ENCODE measurements at places on chromosomes 3 and 15. TPM values are rescaled to one million over a fixed set of nuclear protein-coding genes. Genes with fewer than 3 reads are reported as not detected.

DNAH12 gene
- not detected for total RNA-seq

DNA sequence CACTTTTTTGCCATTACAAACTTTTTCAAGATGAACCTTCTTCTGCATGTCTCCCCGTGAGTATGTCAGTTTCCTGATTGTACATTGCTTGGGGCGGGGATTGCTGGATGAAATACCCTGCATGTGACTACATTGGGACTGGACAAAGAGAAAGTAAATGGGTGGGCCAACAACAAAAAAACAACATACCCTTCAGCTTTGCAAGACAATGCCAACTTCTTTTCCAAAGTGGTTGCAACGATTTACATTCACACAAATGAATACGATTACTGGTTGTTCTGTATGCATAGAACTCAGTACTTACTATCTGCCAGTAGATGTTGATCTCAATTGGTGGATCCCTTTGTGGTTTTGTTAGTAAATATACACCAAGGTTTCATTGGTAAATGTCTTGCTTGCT lies 908.4 kb downstream of the AGBL1 start:
- no peaks in the 10 kb centered on the region for H3K36me3 ChIP-seq
- no peak overlapping the region for H3K4me3 ChIP-seq
- H3K27me3 ChIP-seq = no peaks in the 10 kb centered on the region
- H3K27ac ChIP-seq = no peak overlapping the region
- no peak for DNase-seq

GRCh38 chr3:177733936-177734335 lies 536.7 kb upstream of the TBL1XR1 start:
- no peak overlapping the region for H3K27ac ChIP-seq
- peaks cover 9% of the 10 kb centered on the region for H3K4me1 ChIP-seq
- no peaks in the 10 kb centered on the region for H3K27me3 ChIP-seq
- H3K4me3 ChIP-seq = no peak overlapping the region

- H3K4me3 ChIP-seq = no peak overlapping the region
- no peaks in the 10 kb centered on the region for H3K36me3 ChIP-seq
- H3K27me3 ChIP-seq = no peaks in the 10 kb centered on the region
- no peaks in the 10 kb centered on the region for H3K4me1 ChIP-seq
Observed at GRCh38 chr3:9508781-9509180, 44.8 kb downstream of the LHFPL4 start.

SLC6A20 gene
- total RNA-seq = 0.09 TPM

CTXND1 gene
- not detected for total RNA-seq

CLDN11 gene
- total RNA-seq = 2.4 TPM

DNA sequence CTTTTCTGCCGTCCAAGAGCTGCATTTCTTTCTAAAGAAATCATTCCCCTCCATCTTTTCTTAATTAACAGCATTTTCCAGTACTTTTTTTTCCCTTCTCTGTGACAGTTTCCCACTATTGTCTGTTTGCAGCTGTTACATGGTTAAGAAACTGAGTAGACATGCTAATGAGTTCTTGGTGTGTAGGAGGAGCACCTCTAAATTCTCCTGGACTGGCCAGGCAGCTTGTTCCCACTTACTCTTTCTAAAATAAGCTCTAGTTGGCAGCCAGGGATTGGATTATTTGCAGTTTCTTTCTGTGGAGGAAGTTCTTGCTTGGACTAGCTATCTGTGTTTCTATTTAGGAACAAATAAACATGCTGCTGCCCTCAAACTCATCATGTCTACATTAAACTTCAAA lies 235.1 kb upstream of the GAP43 start:
- no peak for DNase-seq
- H3K27me3 ChIP-seq = no peaks in the 10 kb centered on the region
- no peaks in the 10 kb centered on the region for H3K36me3 ChIP-seq
- H3K27ac ChIP-seq = no peak overlapping the region
- H3K4me1 ChIP-seq = peaks cover 6% of the 10 kb centered on the region
- no peak overlapping the region for H3K4me3 ChIP-seq

DNA sequence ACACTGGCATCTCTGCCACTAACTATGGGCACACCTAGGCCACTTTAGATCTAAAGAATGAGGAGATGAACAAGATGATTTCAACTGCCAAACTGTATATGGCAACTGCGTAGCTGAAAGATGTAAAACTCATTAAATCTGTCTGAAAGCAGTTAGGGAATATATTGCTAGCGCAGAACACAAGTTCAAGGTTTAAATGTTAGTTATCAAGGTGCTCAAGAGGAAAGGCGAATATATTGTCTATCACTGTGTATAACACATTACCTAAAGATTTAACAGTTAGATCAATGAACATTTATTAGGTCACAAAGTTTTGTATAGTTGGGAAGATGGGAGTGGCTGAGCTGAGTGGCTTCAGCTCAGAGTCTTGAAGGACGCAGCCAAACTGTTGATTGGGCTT lies 33.9 kb upstream of the PSMD6 start:
- H3K4me1 ChIP-seq = no peaks in the 10 kb centered on the region
- no peaks in the 10 kb centered on the region for H3K27me3 ChIP-seq

MRAS gene
- 10.9 TPM for total RNA-seq

UROC1 gene
- total RNA-seq = not detected

DNA sequence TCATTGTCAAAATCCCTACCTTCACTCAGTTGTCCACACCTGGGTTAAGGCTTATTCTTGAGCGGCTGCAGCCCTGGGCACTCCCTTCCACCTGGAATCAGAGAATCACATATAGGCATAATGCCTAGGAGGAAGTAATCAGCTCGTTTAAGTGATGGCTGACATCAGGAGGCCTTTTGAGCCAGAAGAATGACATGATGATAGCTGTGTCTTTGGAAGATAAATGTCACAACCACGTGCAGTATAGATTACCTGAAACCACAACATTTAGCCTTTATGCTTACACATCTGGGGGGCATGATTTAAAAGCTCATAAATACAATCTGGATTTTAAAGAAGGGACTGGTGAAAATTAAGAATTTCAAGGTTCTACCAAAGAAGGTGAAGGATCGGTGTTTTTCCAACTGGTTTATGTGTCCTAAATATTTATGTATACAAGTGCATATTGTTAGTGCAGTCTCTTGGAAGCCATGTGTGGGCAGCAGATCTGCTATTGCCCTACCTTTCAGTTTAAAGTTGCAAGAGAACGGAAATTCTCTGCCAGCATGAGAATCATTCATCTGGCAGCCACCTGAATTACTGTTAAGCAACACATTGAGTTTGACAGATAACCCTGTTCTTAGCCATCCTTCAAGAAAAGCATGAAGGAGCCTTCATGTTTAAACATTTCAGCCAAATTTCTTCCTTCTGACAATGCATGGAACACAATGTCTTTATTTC lies 163.4 kb upstream of the NR2E3 start:
- H3K4me1 ChIP-seq = peaks cover 3% of the 10 kb centered on the region
- H3K27me3 ChIP-seq = no peaks in the 10 kb centered on the region
- DNase-seq = no peak
- H3K27ac ChIP-seq = no peak overlapping the region
- H3K36me3 ChIP-seq = no peaks in the 10 kb centered on the region
- H3K4me3 ChIP-seq = no peak overlapping the region

DNA sequence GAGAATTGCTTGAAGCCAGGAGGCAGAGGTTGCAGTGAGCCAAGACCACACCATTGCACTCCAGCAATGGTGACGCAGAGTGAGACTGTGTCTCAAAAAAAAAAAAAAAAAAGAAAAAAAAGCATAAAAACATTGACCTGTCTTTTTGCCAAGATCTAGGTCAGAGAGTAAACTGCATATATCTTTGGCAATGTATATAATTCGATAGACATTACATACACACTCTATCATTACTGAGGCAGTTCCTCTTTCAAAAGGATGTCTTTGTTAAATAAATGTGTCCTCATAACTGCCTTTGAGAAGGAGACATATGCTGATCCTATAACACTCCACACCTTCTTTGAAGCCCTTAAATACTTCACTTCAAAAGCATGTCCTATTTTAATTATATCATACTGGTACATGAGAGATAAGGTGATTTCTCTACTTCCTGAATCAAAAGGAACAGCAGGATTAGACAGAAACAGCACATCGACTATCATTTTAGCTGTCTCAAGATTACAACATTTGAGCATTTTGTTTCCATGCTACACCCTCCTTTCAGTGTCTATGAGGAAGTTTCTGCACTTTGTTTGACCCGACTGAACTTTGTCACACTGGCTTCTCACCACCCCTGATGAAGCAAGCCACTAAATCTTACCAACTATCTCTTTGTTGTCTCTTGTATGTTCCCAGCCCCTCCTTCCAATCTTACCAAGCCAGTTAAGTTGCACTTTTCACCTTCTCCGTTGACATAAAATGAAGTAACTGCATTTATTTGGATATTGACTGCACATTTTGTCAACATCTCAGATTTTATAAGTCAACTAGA lies 335.8 kb downstream of the MECOM start:
- no peaks in the 10 kb centered on the region for H3K4me1 ChIP-seq
- H3K4me3 ChIP-seq = no peak overlapping the region
- no peaks in the 10 kb centered on the region for H3K36me3 ChIP-seq
- no peak for DNase-seq
- no peaks in the 10 kb centered on the region for H3K27me3 ChIP-seq
- H3K27ac ChIP-seq = no peak overlapping the region

Data from H9 (cell line).